ENCODE measurements at places on chromosomes 6 and 20. TPM values are rescaled to one million over a fixed set of nuclear protein-coding genes. Genes with fewer than 3 reads are reported as not detected.

GRCh38 chr6:51302431-51302830, 483.8 kb downstream of the TFAP2B start:
- no peak for DNase-seq

DNA sequence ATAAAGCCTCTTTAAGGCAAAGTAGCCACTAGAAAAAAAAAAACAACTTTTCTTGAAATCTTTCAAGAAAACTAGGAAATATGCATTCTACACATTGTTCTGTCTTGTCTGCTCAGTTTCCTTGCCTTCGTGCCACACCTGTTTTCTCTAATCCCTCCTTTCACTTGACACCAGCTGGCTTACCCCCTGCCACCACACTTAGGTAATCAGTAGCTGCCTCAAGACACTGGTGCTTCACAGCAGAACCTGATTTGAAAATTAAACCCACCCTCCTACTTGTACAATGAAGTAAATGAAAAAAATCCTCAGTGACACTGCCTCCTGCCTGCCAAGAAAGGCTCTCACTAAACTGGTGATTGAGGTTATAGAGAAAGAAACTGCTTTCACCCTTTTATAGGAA, 45.8 kb upstream of the SCML4 start:
- no peak for DNase-seq

Gene WFDC10B
- not detected for total RNA-seq

DNA sequence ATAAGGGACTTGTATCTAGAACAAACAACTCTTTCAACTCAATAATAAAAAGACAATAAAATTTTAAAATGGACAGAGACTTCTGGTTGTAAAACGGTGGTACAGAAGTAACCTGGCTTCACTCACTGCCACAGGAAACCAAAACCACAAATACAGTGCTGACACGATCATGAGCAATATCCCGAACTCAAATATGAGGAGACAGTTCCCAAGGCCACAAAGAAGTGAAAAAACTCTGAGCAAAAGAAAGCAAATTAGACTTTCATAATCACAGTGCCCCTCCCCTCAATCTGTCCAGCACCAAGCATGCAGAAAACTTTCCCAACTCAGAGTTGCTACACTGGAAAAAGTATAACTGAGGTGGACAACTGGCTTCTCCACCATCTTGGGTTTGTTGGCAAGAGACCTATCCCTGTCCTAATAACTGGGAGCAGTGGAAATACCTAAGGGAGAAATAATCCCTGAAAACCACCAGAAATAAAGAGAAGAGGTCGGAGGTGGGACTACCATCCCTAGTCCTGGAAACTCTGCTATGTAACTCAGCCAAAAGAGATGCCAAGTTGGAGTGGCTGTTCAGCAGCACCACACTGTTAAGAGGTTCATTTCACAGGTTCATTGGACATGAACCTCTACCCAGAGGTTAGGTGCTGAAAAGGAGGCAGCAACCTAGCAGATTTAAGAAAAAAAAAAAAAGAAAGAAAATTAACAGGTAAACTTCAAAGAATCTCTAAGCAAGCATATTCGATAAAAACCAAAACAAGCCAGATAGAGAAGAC, 55.5 kb downstream of the REV3L start:
- DNase-seq: peak; percentile 97

- no peak for DNase-seq
These were observed 543.5 kb downstream of the MMUT start for GRCh38 chr6:48919555-48919954.

DNA sequence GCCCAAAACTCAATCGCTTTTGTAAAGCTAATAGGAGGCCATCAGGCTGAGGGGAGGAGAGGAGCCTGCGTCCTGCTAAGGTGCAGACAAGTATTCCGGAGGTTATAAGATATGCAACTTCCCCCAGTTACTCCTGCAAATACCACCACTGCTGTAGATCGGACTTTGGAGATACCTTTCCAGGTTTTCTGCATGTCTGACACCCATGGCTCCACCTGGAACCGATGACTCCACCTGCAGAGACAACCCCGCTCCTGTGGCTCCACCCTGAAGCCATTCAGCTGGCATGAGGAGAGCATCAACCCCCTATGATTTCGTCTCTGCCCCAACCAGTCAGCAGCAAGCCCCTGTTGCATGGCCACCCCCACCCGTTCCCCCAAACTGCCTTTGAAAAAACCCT, 59.7 kb upstream of the SAMD5 start:
- DNase-seq: no peak

DNA sequence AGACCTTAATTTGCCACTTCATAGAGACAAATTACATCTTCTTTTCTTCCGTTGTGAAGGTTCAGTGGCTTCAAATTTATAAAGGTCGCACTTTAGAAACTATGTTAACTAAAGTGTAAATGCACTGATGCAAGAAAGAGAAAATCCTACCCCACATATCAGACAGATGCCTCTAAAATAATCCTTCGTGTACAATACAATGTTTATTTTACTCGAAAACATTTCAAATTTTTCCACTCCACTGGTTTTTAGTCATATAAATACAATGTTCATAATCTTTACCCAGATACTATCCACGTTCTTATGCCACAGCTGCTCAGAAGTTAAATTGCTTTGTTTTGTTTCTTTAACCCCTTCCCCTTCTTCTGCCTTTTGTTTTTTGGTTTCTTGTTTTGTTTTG, 140.3 kb upstream of the LAMP5 start:
- peak; percentile 68 for DNase-seq

Gene OR2H1
- total RNA-seq: not detected

GRCh38 chr6:144809120-144809519, 524.0 kb downstream of the UTRN start:
- DNase-seq: peak; percentile 81

DNA sequence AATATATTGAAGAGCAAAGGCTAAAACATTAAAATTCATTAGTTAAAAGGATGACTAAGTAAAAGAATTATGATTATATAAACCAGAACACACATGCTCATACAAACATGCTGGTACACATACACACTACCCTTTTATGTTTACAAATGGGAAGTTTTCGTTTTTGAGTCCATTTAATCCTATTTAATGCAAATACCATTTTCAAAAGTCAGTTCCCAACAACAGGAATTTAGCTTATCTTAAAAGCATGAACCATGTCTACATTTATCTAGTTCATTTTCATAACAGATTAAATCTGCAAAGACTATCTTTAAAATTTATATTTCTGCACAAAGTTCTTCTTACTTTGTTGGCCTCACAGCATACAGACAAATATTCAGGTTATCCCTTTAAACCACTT, 42.5 kb downstream of the MAN1A1 start:
- no peak for DNase-seq

Gene PCED1A
- 38.5 TPM for total RNA-seq

Gene SNHG17
- 6.1 TPM for total RNA-seq

DNA sequence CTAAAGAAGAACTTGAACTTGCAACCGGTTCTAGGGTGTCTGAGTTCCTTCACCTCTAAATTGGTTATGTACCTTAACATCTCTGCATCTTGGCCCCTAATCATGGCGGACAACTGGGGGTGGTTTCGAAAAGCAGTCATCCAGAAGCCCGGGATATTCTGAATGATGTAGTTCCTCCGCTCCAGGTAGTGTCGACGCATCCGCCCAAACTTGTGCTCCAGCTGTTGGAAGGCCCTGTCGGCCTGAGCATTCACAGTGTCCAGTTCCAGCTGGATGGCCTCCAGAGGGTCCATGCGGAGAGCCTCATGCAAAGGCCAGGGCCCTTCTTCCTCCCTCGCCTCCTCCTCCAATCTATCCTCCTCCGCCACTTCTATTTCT, 887 bp downstream of the TSPYL1 start:
- no peak for DNase-seq

DNA sequence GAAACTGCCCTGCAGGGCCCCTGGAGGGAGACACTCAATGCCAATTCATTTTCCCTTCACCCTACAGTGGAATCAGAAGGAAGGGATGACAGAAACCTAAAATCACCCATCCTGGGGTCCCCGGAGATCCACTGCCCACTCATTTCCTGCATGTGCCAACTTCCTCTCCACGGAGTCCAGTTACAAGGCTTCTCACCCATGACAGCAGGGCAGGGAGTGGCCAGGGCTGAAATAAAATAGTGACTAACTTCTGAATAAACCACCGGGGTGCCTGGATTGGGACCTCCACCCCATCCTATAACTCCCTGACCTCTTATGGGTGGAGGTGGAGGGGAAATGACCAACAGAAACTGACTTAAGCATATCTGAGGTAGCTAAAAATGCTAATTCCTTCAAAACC, 362.3 kb downstream of the MAFB start:
- no peak for DNase-seq

DNA sequence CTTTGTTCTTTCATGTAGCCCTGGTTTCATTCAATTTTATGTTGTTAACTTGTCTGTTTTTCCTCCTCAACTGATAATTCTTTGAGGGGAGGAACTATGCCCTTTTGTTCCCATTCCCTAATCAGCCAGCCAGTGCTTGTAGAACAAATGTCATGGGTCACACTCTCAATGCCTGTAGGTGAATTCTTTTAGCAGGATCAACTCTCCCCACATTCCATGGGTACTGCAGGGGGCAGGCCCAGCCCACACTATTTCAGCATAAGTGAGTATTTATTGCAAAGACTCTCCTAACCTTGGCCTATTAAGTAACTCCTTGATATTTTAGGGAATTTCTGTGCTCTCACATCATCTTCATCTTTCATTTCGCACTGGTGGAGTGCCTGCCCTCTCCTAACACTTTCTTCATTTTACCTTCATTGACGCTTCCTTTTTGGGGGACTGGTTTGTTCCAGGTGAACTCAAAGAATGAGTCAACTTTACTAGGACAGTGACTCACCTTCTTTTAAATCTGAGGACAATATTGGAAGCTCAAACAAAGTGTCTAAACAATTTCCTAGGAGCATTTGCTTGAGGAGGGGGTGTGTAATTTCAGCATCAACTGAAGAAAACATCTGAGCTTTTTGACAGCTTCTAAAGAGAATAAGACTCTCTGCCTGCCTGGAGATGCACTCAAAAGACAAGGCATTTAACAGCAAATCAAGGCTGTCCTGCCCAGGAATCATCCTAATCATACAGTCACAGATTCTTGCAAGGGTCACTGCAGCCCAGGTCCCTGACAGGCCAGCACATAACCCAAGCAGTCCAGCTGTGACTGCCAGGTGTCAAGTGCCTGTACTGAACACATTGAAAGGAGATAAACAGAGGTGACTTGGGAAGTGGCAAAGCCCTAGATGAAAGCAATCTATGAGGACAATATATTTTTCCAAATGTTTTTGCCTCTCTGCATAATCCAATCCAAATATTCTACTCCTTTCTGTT, 263.9 kb upstream of the PRND start:
- peak; percentile 69 for DNase-seq

GRCh38 chr20:33552519-33552918, 62.6 kb downstream of the CBFA2T2 start:
- DNase-seq: no peak

DNA sequence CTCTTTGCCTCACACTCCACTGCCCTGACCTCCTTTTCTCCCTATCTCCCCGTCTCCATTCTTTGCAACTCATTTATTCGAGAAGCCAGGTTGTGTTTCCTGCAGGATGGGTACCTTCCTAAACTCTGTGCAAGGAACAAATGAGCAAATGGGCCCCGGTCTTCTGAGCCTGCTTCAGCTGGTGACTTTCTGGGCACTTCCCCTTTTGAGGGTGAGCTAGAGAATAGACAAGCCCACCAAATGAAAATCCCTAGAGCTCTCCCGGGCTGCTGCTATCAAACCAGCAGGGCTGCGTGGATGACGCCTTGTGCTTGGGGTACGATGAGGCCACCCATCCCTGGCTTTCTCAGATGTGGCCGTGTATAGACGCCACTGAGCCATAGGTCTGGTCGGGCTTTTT, 91.0 kb upstream of the FOXA2 start:
- DNase-seq: no peak

- peak; percentile 40 for DNase-seq
These were observed 198.5 kb upstream of the HEY2 start for GRCh38 chr6:125550892-125551291.

Gene SEMG1
- total RNA-seq: not detected

Gene COL19A1
- not detected for total RNA-seq

Gene SNAI1
- total RNA-seq: 8.4 TPM

Gene MPC1
- 46.1 TPM for total RNA-seq

All from M059J (cell line).